Fibroblast of the aortic adventitia (primary cell): ENCODE measurements at places on chromosomes 2 and 18. TPM values are rescaled to one million over a fixed set of nuclear protein-coding genes. Genes with fewer than 3 reads are reported as not detected.

GRCh38 chr18:28208268-28208667, 31.3 kb upstream of the CDH2 start:
- no peak for DNase-seq

- DNase-seq: no peak
These were observed 16.3 kb upstream of the CCDC68 start for GRCh38 chr18:54975598-54975997.

GRCh38 chr2:215451012-215451756, 15.3 kb upstream of the FN1 start:
- DNase-seq: peak; percentile 48

GRCh38 chr2:36287363-36288275, 68.0 kb upstream of the CRIM1 start:
- DNase-seq: peak; percentile 78

- DNase-seq: no peak
These were observed 7.4 kb downstream of the NPHP1 start for GRCh38 chr2:110197452-110197851.

GRCh38 chr2:115939902-115940301, 1497.5 kb downstream of the DPP10 start:
- no peak for DNase-seq

DNA sequence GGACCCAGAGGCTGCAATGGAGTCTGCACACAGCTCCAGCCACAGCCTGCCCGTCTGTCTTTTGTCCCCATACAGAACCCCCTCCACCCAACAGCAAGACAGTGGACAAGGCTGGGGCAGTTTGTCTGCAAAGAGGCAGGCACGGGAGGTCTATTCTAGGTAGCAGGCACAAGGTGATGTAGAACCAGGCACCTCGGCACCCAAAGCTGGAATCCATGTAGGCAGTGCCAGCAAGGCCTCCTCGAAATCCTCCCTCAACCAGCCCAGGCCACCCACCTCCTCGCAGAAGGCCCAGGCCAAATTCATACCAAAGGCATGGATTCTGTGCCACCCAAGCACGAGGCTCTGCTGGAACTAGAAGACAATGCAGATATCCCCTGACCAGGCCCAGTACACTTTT, 179.2 kb downstream of the TNS1 start:
- DNase-seq: no peak

GRCh38 chr18:72194072-72194471, 350.1 kb downstream of the CBLN2 start:
- no peak for DNase-seq

- no peak for DNase-seq
These were observed 57.2 kb upstream of the RTN4 start for GRCh38 chr2:55107436-55107835.

DNA sequence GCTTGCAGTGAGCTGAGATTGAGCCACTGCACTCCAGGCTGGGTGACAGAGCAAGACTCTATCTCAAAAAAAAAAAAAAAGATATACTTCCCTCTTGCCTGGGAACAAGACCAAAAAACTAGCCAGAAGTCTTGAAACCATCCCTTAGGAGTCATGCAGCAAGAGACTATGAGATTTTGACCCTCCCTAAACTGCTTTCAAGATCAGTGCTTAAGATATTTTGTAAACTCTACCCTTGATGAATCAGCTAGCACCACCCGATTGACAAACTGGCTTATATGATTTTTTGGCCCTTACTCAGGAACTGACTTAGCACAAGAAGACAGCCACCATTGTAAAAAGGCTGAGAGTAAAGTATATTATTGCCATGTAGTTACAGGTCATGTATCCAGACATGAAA, 3.8 kb downstream of the SULT1C3 start:
- DNase-seq: peak; percentile 67

GRCh38 chr2:46803911-46804670, 111.5 kb downstream of the MCFD2 start:
- DNase-seq: peak; percentile 97

DNA sequence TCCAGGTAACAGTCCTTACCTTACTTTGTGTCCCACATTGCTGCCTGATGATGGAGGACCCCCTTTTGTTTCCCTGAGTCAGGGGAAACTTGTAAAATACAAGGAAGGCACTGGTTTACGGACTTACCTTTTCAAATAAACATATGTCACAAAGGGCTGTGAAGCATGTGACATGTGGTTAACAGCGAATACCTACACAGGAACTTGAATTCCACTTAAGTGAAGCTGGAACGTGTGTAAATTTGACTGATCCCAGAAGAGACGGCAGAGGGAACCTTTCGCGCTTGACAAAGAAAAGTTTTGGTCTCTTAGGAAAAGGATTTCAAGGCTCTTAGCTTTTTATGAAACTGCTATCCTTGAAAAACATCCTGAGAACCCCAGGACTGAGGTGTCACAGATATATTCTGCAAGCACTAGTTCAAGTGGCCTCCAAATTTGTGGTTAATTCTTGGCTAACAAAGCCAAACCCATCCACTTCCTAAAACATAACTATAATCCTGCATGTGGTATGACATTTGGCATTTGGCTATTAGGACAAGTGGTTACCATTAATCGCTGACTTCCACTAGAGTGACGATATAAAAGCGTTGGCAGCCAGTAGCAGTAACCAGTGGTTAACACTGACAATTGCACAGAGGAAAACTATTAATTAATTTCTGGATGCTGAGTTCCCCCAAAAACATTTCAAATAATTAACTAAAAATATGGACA, 55.6 kb downstream of the ITGB6 start:
- no peak for DNase-seq

DNA sequence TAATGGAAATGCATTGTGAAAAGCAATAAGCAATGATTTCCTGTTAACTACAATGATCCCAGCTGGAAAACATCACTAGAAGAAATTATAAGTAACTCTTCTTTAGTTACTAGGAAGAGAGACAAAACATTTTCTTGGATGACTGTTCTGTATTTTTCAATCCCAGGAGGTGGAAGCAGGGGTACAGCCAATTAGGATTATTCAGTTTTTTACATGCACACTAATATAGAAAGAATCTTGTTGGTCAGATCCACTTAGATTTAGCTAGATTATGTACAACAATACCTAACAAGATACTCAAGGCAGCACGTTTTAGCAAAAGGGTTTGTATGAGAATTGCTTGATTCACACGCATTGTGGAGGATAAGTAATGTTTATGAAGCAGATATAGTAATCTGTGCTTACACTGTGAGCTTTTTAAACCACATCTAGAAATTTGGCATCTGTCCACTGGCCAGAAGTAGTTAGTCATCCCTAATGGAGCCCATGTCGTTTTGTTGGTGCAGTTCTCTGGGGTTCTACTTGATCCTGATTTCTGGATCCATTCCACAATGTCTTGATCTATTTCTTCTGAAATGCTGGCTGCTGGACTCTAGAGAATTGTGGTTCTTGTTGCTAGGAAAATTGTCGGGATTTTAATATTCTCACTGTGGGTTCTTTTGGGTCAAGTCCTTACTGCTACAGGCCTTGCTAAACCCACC, 199.7 kb downstream of the ADCYAP1 start:
- peak; percentile 96 for DNase-seq

PLA2R1 gene
- total RNA-seq: 25.0 and 27.0 TPM in 2 replicates

TMEM127 gene
- total RNA-seq: 18.6 and 31.6 TPM in 2 replicates

ONECUT2 gene
- under 0.01 TPM in 2 replicates for total RNA-seq

LDAH gene
- total RNA-seq: 7.4 and 21.8 TPM in 2 replicates

NCKAP5 gene
- total RNA-seq: 1.7 and 4.4 TPM in 2 replicates

BCL2 gene
- 4.2 and 13.2 TPM in 2 replicates for total RNA-seq

EMILIN2 gene
- total RNA-seq: 11.2 and 76.0 TPM in 2 replicates

POTEE gene
- total RNA-seq: not detected in 2 replicates

GKN2 gene
- total RNA-seq: not detected in 2 replicates

RAPH1 gene
- total RNA-seq: 16.5 and 18.8 TPM in 2 replicates

ARHGAP25 gene
- 0.36 and 2.2 TPM in 2 replicates for total RNA-seq
